ENCODE measurements at places on chromosomes 7 and 10. TPM values are rescaled to one million over a fixed set of nuclear protein-coding genes. Genes with fewer than 3 reads are reported as not detected.

The FAM13C gene
- 1.3 TPM for total RNA-seq

The MXI1 gene
- 26.3 TPM for total RNA-seq

The CLCN1 gene
- total RNA-seq: not detected

The CYP2C19 gene
- total RNA-seq: 13.0 TPM

The MKX gene
- 0.30 TPM for total RNA-seq

The ATG9B gene
- total RNA-seq: not detected

The SFTPA2 gene
- 6.5 TPM for total RNA-seq

The HPSE2 gene
- total RNA-seq: not detected

The IRF5 gene
- total RNA-seq: 5.0 TPM

The BPGM gene
- total RNA-seq: 5.9 TPM

The HTR5A gene
- not detected for total RNA-seq

The MALRD1 gene
- total RNA-seq: not detected

The LYZL1 gene
- total RNA-seq: not detected

The GFRA1 gene
- total RNA-seq: 75.2 TPM

The RNF32 gene
- total RNA-seq: 1.0 TPM

The TRIL gene
- 0.18 TPM for total RNA-seq

The CYP26C1 gene
- total RNA-seq: 0.08 TPM

The ANXA8L1 gene
- total RNA-seq: 0.86 TPM

The GIMAP6 gene
- 6.5 TPM for total RNA-seq

The ZNF488 gene
- 0.08 TPM for total RNA-seq

The ARL3 gene
- 2.5 TPM for total RNA-seq

The PNLIPRP3 gene
- not detected for total RNA-seq

The UNCX gene
- not detected for total RNA-seq

The VSTM4 gene
- total RNA-seq: 2.7 TPM

The SEMA3A gene
- total RNA-seq: 0.58 TPM

The ETV1 gene
- total RNA-seq: 8.4 TPM

The STEAP2 gene
- 0.81 TPM for total RNA-seq

The CCDC172 gene
- total RNA-seq: not detected

The TAS2R5 gene
- 0.45 TPM for total RNA-seq

The KLF14 gene
- total RNA-seq: not detected

The OGDHL gene
- total RNA-seq: 88.9 TPM

The MUC3A gene
- total RNA-seq: 9.4 TPM

The H2BK1 gene
- not detected for total RNA-seq

All from left lobe of liver (tissue), 2 donors.